Fibroblast of the aortic adventitia (primary cell): ENCODE measurements at places on chromosomes 7 and 10.

- DNase-seq: no peak
These were observed 31.3 kb upstream of the GDI2 start for GRCh38 chr10:5844345-5845055.

DNA sequence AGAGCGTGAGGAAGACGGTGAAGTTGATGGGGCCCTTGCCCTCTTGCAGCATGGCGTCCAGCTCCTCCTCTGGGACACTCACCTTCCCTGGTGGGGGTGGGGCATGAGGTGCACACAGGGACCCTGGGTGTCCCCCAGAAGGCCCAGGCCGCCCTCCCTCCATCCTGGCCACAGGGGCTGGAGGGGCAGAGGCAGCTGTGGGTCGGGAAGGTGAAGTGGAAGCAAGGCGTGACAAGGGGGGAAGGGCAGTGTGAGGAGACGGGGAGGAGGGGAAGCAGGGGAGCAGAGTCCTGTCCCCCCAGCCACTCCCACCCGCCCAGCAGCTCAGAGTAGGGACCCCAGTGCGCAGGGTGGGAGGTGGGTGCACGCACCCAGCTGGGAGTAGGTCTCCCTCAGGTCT is 791 bp downstream of the MYL7 start:
- DNase-seq: no peak

DNA sequence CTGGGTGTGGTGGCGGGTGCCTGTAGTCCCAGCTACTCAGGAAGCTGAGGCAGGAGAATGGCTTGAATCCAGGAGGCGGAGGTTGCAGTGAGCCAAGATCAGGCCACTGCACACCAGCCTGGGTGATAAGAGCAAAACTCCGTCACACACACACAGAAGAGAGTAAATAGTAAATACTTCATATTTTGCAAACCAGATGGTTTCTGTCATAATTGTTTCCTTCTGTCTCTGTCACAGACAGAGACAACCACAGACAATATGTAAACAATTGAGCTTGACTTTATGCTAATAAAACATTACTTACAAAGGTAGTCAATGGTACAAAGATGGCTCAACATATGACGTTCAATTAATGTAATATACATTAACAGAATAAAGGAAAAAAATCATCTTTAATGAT is 83.7 kb downstream of the JMJD1C start:
- no peak for DNase-seq

DNA sequence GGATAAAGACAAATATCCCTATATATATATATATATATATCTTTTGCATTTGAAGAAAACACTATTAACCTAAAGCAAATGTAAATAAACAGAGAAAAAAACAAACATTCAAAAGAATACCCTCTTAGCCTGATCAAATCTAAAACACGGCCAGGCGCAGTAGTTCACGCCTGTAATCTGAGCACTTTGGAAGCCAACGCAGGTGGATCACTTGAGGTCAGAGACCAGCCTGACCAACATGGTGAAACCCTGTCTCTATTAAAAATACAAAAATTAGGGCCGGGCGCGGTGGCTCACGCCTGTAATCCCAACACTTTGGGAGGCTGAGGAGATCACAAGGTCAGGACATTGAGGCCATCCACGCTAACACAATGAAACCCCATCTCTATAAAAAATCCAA is 9.2 kb downstream of the ANXA7 start:
- no peak for DNase-seq

GRCh38 chr7:129271500-129272355 is 46.9 kb downstream of the AHCYL2 start:
- DNase-seq: peak; percentile 64

GRCh38 chr7:84637568-84638338 is 443.2 kb upstream of the SEMA3A start:
- peak; percentile 92 for DNase-seq
